CD4-positive, alpha-beta T cell treated with Interleukin-10 for 1 hour (primary cell): ENCODE measurements at places on chromosomes 6 and 20.

DNA sequence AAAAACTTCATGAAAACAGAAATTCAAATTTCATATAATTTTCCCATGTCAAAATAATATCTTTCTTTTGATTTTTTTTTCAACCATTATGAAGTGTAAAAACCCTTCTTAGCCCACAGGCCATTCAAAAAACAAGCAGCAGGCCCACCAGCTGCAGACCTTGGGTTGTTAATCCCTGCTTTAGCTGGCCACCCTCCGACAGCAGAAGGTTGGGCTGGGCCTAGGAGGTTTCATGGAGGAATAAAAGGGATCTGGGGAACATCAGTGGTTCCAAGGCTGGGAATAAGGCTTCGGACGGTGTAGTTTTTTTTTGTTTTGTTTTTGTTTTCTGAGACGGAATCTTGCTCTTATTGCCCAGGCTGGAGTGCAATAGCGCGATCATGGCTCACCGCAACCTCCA is 3.6 kb upstream of the HSP90AB1 start:
- no peak for DNase-seq

DNA sequence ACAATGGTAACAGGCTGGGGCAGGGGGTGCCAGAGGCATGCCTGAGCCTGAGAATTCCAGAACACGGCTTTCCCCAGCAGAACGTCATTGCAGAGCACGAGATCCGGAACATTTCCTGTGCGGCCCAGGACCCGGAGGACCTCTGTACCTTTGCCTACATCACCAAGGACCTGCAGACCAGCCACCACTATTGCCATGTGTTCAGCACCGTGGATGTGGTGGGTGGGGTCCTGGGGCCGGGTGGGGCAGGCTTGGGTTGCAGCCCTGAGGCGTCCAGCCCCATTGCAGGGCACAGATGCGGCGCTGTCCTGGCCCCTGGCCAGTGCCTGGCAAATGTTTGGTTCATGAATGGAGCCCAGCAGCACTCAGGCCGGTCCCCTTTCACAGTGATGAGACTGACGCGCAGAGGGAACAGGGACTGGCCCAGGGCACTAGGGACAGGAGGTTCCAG is 57.1 kb downstream of the TCP11 start:
- no peak for DNase-seq

DNA sequence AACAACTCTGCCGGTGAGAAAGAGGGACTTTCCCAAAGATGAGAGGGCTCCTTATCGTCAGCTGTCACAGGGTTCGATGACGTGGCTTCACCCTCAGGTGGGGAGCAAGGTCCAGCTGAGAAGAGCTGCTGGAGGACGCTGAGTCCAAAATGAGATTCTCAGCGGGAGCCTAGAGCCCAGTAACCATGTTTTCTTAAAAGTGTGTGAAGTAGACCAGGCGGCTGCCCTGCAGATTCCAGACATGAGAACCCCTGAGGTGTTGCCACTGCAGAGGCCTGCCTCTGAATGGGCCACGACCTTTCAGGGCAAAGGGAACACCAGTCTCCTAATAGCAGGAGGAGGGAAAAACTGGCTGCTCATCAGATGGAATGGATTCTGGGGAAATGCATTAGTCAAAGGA is 375.1 kb downstream of the BTBD9 start:
- DNase-seq, result no peak

DNA sequence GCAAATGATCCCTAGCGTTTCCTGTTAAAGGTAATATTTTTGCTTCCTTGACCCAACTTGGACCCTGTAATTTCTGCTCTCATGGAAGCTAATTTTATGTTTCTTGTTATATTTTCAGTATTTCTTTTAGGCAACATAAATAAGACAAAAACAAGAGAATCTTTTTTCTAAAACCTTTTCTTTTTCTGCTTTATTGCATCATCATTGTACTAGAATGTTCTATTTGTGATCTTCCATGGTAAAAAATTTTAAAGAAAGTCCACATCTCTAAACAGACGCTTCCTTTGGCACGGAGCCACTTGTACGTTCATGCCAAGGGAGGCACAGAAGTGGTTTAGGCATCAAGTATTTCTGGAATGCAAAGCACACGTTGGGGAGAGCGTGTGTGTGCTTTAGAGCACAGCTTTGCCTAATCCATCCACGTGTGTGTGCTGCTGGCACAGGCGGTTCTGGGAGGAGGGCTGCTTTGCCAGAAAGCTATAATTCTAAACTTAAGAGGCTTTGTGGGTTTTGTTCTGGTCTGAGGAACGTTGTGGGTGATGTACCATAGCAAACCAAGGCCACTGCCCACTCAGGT is 98.3 kb downstream of the SASH1 start:
- no peak for DNase-seq

DNA sequence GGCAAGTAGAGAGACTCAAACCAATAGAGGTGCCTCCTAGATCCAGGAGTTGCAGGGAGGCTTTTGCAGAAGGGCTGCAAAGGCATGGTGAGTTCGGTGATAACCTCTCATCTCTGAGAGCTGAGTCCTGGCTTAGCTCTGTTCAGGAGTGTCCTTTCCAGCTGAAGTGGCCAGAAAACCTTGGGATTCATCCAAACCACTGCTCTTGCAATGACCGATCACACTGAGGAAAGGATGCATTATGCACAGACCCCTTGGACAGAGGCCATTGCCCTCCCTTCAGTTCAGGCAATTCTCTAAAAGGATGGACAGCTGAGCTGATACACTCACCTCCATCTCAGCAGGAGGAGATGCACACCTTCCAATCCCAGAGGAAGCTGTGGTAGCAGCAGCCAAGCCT is 158.8 kb upstream of the ENPP5 start:
- no peak for DNase-seq

GRCh38 chr20:48760403-48760983 is 67.3 kb downstream of the PREX1 start:
- DNase-seq, result peak; percentile 90

DNA sequence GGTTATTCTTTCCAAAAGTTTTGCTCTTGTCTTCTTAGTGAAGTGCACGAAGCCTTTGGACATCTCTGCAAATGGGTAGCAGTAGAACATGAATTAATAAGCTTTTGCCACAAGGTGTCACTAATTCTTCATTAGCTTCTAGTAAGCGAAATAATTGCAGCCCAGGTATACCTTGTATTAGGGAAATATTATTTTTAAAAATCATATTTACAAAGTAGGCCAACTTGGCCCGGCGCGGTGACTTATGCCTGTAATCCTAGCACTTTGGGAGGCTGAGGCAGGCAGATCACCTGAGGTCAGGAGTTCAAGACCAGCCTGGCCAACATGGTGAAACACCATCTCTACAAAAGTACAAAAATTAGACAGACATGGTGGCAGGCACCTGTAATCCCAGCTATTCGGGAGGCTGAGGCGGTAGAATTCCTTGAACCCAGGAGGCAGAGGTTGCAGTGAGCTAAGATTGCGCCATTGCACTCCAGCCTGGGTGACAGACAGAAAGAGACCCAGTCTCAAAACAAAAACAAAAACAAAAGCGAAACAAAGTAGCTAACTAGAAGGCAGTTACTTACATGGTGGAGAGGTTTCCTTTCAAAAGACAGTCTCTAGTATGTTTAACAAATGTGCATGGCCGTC is 8.8 kb upstream of the RSPH3 start:
- DNase-seq, result peak; percentile 75

GRCh38 chr6:34159844-34160243 is 14.0 kb upstream of the GRM4 start:
- no peak for DNase-seq

DNA sequence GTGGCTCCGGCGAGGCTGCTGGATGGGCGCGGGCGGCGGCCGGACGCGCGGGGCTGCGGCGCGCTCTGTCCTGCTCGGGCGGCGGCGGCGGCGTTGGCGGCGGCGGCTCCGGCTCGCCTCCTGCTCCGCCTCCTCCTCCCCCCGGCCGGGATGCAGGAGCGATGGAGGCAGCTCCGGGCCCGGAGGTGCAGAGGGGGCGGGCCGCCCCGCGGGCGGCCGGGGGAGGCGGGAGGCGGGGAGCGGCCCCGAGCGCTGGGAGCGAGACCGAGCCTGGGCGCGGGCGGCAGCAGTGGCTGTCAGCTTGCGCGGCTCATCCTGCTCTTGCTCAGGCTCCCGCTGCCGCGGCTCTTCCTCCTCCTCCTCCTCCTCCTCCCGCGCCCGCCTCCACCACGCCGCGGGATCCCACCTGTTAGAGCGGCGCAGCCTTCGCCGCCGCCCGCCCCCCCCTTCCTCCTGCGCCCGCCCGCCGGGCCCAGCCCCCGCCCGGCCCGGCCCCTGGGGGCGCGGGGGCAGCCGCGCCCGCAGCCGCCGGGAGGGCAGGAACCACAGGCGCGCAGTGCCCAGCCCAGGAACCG is at the start of gene NOL4L:
NOL4L (minus strand) TSS at position 323 of the 575 bp plus-strand sequence. CDS start 443 bp downstream, outside the sequence.
- DNase-seq, result peak; percentile 46

GRCh38 chr6:38221251-38221650 is 401.7 kb downstream of the ZFAND3 start:
- no peak for DNase-seq

DNA sequence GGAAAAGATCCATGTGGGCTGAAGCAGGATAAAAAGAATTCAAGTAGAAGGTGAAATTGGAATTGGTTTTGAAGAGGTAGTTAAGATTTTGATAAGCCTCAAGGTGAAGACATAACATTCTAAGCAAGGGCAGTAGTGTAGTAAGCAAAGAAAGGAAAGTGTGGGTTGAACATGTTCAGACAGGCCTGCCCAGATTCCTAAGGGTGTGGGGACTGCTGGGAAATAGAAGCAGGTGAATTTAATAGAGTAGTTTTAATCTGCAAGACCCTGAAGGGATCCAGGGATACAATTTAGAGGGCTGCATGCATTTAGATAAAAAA is 19.1 kb downstream of the TAB2 start:
- no peak for DNase-seq

- DNase-seq, result no peak
Measured at GRCh38 chr6:126056355-126057004, 70.1 kb downstream of the TRMT11 start.

DNA sequence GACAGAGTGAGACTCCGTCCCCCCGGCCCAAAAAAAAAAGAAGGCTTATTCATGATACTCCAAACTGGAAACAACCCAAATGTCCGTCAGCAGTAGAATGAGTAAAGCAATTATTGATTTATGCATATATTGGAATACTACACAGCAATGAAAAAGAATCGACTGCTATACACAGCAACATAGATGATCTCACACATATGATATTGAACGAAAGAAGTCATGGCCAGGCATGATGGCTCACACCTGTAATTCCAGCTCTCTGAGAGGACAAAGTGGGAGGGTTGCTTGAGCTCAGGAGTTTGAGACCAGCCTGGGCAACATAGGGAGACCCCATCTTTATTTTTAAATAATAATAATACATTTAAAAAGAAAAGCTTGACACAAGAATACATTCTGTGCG is 28.5 kb downstream of the BCAS4 start:
- no peak for DNase-seq

GRCh38 chr6:5866547-5867051 is 140.1 kb downstream of the NRN1 start:
- DNase-seq, result peak; percentile 43

DNA sequence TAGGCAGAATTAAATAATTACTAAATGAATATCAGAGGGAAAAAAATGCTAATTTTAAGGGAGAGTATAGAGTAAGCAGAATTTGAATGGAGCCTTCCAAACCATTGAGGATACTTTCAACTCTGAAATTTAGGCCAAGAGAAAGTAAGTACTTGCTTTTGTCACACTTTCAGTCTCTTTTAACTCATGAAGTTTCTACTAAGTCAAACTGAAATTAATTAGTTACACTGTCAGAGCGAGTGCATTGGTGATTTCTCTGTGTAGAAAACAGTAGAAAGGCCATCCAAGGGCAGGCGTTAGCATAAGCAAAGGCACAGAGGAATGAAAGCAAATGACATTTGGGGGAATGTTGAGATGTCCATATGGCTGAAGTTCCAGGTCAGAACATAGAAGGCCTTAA is 92.9 kb downstream of the PLEKHG1 start:
- no peak for DNase-seq
